ENCODE measurements at places on chromosomes 4 and X.

- no peaks in the 10 kb centered on the region for H3K27me3 ChIP-seq
- no peak for DNase-seq
- H3K4me3 ChIP-seq = no peak overlapping the region
- H3K27ac ChIP-seq = no peak overlapping the region
Observed at GRCh38 chrX:23980011-23980441, 47.0 kb downstream of the KLHL15 start.

DNA sequence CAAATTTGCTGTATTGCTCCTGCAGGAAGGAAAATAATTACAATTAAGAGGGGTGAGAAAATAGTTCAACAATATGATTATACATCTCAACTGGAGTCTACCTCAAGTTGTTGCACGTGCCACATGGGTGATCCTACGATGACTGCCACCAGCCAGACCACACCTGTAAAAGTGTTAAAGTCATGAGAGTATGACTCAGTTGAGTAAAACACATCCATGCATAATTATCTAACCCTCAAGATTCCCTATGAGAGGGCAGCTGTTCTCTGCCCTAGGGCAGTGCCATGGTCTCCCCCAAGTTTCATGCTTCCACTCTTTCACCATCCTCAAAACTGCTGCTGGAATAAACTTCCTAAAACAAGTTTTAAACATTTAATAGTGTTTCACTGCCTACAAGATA lies 44.1 kb downstream of the QRFPR start:
- H3K4me1 ChIP-seq = no peaks in the 10 kb centered on the region
- no peak overlapping the region for H3K4me3 ChIP-seq
- no peaks in the 10 kb centered on the region for H3K36me3 ChIP-seq
- no peaks in the 10 kb centered on the region for H3K27me3 ChIP-seq
- no peak overlapping the region for H3K27ac ChIP-seq

DNA sequence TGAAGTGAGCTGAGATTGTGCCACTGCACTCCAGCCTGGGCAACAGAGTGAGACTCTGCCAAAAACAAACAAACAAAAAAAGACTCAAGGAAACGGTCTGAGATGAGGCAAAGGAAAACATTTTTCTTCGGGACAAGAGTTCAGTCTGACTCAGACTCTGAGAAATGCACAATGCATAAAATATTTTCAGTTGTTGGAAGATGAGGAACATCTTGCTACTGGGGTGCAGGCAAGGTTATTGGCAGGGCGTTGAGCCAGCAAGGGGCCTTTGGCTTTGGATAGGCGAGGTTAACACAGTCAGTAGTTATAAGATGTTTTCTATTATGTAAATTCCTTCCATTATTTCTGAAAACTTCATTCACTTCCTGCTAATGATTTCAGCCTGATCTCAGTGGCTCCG lies 96.1 kb upstream of the VCX start:
- DNase-seq = no peak
- no peaks in the 10 kb centered on the region for H3K36me3 ChIP-seq
- no peaks in the 10 kb centered on the region for H3K4me1 ChIP-seq
- H3K27me3 ChIP-seq = no peaks in the 10 kb centered on the region

DNA sequence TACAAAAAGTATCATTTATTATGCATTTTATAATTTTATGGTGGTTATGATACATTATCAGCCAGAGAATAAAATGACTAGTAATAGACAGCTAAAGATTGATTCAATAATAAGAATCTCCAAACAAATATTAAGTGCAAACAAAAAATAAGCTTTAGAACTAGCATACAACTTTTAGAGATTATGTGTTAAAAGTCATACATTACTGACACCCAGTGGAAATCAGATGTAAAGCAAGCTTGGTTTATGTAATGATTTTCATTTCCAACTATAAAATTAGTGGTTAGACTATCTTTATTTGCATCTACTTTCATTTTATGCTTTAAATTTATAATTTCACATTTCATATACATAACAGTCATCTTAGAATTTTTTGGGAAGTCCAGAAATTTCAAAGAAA lies 57.7 kb downstream of the IL13RA2 start:
- no peak overlapping the region for H3K4me3 ChIP-seq
- H3K36me3 ChIP-seq = no peaks in the 10 kb centered on the region
- H3K27me3 ChIP-seq = no peaks in the 10 kb centered on the region
- no peak overlapping the region for H3K27ac ChIP-seq

GRCh38 chr4:141810712-141811375 lies 174.5 kb downstream of the IL15 start:
- no peak for DNase-seq
- no peaks in the 10 kb centered on the region for H3K4me1 ChIP-seq
- H3K36me3 ChIP-seq = no peaks in the 10 kb centered on the region
- no peak overlapping the region for H3K4me3 ChIP-seq
- H3K27me3 ChIP-seq = no peaks in the 10 kb centered on the region

DNA sequence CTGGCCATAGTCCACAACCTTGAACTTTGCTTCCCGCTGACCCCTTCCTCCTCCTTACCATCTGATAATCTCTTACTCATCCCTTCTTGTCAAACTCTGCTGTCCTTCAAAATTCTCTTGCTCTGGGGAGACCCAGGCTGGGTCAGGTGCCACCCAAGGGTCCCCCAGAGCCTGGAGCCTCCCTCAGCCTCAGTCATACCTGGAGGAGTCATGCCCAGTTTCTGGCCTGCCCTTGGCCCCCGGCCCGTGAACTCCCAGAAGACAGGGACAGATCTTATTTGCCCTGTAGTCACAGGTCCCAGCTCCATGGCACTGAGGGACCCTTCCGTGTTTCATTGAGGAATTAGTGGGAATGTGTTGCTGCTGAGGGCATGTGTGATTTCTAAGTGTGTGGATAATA lies 4.7 kb upstream of the GPR78 start:
- no peak for DNase-seq
- H3K36me3 ChIP-seq = no peaks in the 10 kb centered on the region
- H3K27me3 ChIP-seq = peaks cover 2% of the 10 kb centered on the region
- H3K27ac ChIP-seq = no peak overlapping the region
- H3K4me1 ChIP-seq = no peaks in the 10 kb centered on the region
- H3K4me3 ChIP-seq = no peak overlapping the region

- H3K36me3 ChIP-seq = peaks cover 28% of the 10 kb centered on the region
- H3K4me1 ChIP-seq = peaks cover 5% of the 10 kb centered on the region
- no peak for DNase-seq
- H3K27me3 ChIP-seq = no peaks in the 10 kb centered on the region
- H3K4me3 ChIP-seq = no peak overlapping the region
Observed at GRCh38 chr4:128957459-128957858, 135.9 kb downstream of the SCLT1 start.

DNA sequence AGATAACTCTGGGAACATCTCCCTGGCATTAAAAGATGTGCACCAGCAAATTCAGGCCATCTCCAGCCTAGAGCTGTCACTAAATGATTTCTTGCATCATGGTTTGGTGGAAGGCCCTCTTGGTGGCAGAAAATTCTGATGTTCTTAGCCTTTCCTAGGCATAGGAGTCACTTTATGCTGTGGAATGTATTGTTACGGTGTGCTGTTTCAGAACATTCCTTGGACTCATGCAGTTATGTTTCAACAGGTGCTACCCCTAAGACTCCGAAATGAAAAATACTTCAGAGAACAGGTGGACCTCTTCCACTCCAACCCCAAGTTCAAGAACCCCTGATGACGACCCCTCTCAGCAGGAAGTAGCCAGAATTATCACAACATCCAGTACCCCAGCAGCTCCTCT lies 20.3 kb upstream of the PAPSS1 start:
- H3K36me3 ChIP-seq = no peaks in the 10 kb centered on the region
- no peak overlapping the region for H3K4me3 ChIP-seq
- no peak overlapping the region for H3K27ac ChIP-seq
- H3K27me3 ChIP-seq = no peaks in the 10 kb centered on the region
- peaks cover 4% of the 10 kb centered on the region for H3K4me1 ChIP-seq
- DNase-seq = no peak

DNA sequence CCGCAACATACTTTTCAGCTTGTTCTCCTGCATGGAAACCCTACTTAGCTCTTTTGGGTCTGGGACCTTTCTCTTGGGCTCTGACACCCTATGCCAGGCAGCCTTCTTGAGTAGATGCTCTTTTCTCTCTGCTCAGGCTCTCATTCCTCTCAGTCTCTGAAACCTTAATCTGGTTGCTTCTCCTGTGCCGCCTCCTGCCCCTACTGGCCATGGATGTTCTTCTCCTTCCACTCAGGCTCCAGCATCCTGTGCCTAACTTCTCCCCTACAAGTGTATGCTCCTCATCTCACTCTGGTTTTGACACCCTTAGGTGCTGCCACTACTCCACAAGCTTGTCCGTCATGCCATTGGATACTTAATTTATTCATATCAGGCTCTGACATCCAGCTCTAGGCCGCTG lies 15.2 kb downstream of the BLTP1 start:
- no peak for DNase-seq
- peaks cover 8% of the 10 kb centered on the region for H3K4me1 ChIP-seq
- H3K27me3 ChIP-seq = no peaks in the 10 kb centered on the region
- H3K27ac ChIP-seq = no peak overlapping the region

- no peaks in the 10 kb centered on the region for H3K4me1 ChIP-seq
- H3K27me3 ChIP-seq = no peaks in the 10 kb centered on the region
- H3K4me3 ChIP-seq = no peak overlapping the region
- H3K36me3 ChIP-seq = no peaks in the 10 kb centered on the region
- no peak overlapping the region for H3K27ac ChIP-seq
Observed at GRCh38 chrX:67777148-67777547, 233.3 kb downstream of the AR start.

DNA sequence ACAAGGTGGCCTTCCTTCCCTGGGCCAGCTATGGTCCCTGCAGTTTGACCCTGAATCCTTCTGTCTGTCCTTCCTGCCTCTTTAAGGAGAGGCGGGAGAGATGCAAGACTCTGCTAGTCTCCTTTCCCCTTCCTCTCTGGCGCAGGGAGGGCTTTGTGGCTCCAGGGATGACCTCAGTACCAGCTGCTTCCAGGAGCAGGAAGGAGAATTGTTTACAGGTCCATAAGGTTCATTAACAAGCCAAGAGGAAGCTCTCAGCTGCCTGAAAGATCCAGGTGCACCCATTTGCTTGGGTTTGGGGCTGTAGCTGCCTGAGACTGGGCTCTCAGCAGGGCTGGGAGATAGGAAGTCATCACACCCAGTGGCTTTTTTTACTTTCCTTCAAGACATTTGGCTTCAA lies 4.0 kb upstream of the FATE1 start:
- no peaks in the 10 kb centered on the region for H3K4me1 ChIP-seq
- no peak for DNase-seq
- no peak overlapping the region for H3K27ac ChIP-seq

Measured in activated naive CD8-positive, alpha-beta T cell treated with anti-CD3 and anti-CD28 coated beads, Interleukin-2, amount 10 ng/mL, durations not matched to agents 7 days and 5 days (primary cell).